GM12865 (cell line): ENCODE measurements at places on chromosomes 5 and 9.
A peak's percentile ranks its signal among the peaks of the same experiment; 100 is the strongest.

DNA sequence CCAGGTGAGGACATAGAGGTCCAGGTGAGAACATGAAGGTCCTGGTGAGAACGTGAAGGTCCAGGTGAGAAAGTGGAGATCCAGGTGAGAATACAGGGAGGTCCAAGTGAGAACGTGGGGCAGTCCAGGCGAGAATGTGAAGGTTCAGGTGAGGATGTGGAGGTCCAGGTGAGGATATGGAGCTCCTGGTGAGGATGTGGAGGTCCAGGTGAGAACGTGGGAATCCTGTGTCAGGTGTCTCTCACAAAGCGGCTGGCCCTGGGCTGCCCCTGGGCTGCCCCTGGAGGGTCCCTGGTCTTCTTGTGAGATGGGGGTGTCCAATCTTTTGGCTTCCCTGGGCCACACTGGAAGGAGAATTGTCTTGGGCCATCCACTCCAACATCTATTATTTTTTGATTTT lies 133.4 kb downstream of the MRPL36 start:
- no peak for DNase-seq

DNA sequence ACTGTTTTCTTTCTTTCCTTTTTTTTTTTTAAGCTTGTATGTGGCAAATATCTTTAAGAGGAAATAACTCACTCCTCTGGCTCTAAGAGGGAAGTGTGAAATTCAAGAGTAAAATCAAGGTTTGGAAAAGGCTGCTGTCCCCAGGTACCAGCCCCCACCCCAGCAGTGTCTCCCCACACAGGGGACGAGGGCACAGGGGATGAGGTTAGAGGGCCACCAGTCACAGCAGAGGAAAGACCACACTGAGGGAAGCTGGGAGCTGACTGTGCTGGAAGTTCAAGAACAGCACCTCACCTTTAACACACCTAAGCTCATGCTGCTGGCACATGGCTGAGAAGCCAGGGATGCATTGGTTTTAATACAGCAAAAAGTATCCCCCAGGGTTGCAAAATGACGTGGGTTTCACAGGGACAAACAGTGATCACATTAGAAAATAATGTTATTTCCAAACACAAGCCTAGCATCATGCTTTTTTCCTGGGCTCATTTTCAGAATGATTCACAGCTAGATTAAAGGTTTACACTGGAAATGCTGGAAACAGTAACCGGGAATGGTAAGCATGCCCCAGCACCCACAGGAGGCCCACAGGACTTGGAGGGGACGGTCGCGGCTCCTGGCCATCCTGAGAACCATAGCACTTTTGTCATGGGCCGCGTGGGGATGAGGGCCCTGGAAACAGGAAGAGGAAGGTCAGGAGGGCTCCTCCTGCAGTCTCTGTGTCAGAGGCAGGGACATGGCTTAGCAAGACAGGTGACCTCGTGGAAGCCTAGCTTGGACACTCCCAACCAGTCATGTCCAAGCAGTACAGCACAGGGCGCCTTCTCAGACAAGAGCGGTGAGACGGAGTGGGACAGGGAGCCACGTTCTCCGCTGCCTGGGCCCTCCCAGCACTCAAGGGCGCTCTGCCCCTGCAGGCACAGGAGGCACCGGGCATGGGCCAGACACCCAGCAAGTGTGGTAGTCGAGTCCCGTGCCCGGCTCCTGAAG lies 6.9 kb downstream of the LPCAT1 start:
- DNase-seq, result no peak

DNA sequence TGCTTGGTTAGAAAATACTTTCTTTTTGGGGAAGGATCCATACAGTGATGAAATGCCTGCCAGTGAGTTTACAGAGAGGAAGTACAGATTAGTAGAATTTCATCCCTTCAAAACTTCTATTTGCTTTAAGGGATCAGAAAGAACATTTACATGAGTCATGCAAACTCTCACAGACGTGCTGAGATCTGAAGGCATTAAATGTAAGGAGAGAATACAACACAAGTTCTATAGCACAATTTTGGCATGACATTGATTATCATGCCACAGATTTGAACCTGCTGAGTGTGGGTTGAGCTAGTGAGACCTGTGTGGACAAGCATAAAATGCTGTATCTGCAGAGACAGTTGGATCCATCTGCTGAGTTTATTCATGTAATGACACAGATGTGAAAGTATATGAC lies 613.6 kb upstream of the SEMA6A start:
- no peak for DNase-seq

DNA sequence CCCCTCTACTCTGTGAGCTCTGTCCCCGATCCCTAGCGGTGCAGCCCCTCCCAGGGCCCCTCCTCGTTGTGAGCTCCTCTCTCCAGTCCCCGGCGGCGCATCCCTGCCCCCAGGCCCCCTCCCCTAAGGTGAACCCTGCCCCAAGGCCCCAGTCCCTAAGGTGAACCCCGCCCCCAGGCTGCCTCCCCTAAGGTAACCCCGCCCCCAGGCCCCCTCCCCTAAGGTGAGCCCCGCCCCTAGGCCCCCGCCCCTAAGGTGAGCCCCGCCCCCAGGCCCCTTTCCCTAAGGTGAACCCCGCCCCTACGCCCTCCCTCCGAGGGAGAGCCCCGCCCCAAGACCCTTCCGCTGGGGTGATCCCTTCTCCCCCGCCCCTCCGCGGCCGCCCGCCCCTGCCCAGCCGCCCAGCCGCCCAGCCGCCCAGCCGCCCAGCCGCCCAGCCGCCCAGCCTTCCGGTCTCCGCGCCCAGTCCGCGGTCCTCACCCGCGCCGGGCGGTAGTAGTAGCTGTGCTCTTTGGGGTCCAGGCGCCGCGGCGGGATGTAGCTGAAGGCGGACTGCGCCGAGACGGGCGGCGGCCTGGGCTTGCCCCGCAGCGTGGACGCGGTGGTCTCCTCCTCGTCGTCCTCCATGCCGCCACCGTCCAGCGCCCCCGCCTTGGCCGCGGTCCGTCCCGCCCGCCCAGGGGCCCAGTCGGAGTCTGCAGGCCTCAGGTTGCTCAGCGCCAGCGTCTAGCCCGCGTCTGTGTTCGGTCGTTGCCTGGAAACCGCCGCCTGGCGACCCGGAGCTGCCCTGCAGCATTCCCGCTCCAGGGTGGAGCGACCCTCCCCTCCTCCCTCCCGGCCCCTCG lies at the start of gene CFAP90:
CFAP90 (minus strand) TSS at position 739 of the 845 bp plus-strand sequence; CDS start at position 627, 112 bp downstream.
- DNase-seq, result no peak

- no peak for DNase-seq
These were observed 260.1 kb upstream of the CDH18 start for GRCh38 chr5:20248118-20248517.

DNA sequence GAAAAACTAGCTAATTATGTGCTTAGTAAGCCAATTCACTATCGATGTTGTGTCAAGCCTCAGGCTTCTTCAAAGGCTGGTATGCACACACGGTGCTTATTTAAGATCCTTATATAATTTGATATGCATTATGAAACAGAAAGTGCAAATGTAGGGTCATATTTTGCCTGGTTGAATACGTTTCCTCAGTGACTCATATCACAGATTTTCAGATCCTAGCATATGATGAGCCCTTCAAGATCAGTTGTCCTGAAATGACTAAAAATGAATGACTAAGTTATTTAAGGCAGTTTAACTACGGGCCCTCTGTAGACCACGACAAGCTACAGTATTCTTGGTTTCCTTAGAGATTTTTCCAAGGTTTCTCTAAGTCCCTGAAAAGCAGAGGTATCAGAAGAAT lies 778.3 kb downstream of the PRELID2 start:
- peak; percentile 65 for DNase-seq

DNA sequence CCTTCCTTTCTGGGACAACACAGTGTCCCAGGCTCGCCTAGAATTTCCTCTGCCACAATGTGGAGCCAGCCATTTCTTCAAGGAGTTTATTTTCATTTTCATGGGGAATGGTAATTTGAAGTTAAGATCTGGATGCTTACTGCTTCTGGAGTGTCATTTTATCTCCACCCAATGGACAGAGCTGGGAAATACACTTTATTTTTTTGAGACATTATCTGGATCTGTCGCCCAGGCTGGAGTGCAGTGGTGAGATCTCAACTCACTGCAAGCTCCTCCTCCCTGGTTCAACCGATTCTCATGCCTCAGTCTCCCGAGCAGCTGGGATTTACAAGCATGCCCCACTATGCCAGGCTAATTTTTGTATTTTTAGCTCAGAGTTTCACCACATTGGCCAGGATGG lies 12.7 kb upstream of the THG1L start:
- DNase-seq, result peak; percentile 66

DNA sequence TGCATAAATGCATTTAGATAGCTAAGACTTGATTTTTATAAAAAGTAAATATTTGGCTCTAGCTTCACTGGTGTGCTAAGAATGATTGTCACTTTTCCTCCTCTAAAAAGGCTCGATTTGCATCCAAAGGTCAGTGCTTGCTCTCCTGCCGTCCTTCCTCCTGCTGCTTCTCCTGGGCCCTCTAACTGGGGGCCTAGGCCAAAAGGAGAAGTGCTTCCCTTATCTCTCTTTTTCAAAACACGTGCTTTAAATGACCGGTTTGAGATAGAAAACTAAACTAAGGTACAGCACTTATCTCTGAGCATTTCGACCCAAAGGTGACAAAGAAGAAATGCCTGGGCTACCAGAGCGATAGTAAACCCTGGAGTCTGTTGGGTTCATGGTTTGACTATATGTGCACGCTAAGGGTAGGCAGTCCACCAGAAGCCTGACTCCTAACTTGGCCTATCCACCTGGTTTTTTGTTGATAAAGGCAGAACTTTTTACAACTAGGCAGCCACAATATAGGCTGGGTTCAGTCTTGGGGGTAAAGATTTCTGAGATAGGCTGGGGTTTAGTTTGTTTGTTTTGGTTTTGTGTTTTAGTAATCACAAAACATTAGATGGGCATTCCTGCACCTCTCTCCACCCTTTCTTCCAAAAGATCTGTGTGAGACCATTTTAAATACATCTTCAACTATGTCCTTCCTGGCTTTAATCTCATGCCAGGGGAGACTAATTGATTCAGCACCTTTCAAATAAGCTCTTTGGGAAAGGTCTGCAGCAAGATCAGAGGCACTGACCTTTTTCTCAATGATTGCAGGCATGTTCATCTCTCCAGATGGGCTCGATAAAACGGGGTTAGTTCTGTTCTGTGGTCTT lies 3.8 kb downstream of the NR2F1-AS1 start:
- no peak for DNase-seq

GRCh38 chr9:13264788-13265187 lies 14.7 kb downstream of the MPDZ start:
- no peak for DNase-seq

GRCh38 chr5:137734962-137735554 lies 831 bp downstream of the KLHL3 start:
- no peak for DNase-seq

- DNase-seq, result no peak
These were observed 98.7 kb upstream of the PDE4D start for GRCh38 chr5:59992206-59992605.

DNA sequence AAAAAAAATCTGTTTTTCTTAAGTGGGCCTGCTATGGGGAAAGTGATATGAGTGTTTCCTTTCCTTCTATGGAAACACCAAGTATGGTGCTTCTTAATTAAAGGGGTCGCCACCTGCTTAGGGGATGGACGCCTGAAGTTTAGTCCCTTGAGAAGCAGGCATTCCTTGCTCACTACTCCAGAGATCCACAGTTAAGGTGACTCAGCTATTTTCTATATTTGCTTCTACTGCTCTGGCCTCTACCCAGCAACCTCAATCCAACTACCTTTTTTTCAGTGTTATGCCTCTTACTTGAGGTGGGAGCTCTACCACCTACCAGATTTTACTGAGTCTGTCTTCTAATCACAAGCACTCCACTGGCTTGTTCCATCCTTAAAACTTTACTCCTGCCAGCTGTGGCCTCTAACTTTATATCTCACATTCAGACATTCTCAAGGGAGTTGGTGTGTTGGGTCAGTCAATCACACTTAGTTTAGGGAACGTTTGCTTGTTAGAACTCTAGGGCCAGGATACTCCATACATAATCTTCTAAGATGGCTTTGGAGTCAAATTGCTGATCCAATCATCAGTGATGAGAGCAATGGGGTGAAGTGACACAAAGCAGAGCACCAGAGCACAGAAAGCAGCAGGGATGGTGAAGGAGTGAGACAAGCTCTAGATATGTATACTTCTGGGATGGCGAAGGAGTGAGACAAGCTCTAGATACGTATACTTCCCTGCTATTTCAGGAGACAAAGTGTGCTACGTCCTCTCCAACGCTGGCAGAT lies 708.1 kb downstream of the EFNA5 start:
- DNase-seq, result no peak

DNA sequence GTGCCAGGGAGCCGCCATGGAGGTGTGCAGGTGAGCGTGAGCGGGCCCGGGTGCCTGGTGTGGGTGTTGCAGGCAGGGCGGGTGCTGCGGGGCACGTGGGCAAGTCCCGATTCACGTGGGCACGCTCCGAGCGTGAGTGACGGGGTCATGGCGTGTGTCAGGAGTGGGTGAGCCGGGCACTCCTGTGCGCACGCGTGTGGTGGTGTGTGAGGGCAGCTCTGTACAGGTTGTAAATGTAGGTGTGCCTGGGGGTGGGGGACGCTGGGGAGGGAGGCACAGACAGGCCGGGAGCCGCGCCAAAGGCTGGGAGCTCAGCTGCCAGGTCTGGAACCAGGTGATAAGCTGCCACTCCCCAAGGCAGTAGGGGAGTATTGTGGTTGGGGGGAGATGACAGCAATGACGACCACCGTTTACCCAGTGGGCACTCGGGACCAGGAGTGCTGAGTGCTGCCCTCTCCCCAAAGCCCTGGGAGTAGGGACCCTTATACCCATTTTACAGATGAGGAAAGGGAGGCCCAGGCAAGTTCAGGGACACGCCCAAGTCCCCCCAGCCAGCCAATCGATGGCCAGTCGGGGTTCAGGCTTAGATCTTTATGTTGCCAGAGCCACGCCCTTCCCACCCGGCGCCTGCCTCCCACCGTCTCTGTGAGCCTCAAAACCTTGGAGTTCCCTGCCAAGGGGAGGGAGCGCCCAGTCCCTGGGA lies 9.6 kb downstream of the NCS1 start:
- DNase-seq, result no peak

- DNase-seq, result no peak
These were observed 28.4 kb downstream of the RFX3 start for GRCh38 chr9:3497401-3497800.

GRCh38 chr5:54645882-54646355 lies 128.4 kb downstream of the SNX18 start:
- DNase-seq, result no peak

GRCh38 chr5:33650911-33651310 lies 210.1 kb downstream of the TARS1 start:
- no peak for DNase-seq
